CD14-positive monocyte (primary cell): ENCODE measurements at places on chromosomes 5 and 9.

DNA sequence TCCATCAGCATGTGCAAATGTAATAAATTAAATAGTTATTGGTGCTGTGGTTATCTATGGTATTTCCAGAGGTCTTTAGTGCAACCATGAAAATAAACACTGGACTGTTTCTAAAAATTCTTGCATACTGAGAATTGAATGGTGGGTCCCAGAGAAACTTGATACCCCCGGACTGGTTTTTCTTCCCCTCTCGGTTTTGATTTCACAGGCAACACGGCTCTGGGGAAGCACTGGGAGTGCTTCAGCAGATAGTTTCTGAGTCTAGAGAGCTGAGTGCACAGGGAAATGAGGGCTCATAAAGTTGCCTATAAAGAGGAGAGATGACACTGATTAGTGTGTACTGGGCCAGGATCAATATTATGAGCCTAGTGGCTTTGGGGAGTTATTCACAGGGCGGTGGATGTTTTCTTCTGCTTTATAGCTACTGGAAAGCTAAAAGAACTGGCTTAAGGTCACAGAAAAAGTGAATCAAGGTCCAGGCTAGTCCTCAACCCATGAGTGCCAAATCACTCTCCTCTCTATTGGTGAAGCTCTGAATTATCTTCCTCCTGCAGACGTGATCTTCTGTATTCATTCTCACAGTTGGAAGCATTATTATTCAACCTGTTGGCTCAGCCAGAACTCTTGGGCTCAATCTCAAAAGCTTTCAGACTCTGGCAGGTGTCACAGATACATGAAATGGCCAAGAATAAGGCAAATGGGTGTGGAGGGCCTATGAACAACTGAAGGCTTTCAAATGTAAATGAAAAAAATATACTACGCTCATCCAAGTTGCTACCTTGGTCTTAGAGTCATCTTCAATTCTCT lies 170.2 kb upstream of the HMHB1 start:
- DNase-seq, result no peak

GRCh38 chr5:176317534-176318374 lies 43.8 kb downstream of the KIAA1191 start:
- DNase-seq, result no peak

DNA sequence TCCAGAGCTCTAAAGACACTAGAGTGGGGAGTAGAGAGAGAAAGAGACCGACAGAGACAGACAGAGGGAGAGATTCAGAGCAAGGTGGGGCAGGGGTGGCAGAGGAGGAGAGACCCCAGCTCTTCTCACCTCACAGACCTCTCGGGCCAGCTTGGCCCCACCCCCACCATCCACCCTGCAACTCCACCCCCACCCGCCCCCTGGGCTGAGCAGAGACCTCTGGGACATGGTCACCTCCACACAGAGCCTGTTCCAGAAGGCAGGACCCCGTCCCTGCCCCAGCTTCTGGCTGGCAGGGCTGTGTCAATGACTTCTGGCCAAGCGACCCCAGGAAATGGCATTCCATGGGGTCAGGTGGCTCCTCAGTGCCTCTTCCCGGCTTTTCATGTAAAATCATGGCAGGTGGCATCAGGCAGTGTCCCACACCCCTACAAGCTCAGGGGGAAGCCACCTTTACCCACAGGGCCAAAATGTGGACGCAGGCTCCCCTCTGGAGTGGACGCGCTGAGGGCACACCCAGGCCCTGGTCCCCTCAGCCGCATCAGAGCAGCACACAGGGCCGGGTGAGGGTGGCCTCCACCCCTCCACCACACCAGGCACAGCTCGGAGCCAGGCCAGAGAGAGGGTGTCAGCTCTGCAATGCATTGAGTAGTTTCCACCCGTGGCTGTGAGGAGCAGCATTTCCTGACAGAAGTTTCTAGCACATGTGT lies 131.2 kb upstream of the LPCAT1 start:
- DNase-seq, result no peak

GRCh38 chr9:16743375-16743774 lies 127.1 kb downstream of the BNC2 start:
- DNase-seq, result no peak

GRCh38 chr9:94563548-94563947 lies 8.7 kb downstream of the PCAT7 start:
- DNase-seq, result no peak

DNA sequence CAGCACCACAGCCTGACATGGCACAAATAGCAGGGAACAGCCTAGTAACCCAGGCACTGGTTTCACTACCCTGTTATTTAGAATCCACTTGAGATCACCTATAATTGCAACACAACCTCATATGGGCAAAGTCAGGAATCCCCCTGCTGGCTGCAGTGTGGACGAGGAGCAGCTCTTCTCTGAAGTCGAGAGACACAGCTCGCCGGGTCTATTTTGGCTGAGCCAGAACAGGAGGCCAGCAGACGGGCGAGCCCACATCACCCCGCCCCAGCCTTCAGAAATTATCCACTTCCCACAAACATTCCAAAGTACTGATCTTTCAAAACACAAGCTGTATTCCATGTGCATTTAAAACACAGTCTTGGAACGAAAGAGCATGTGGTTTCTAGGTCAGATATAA lies 179.0 kb downstream of the ROR2 start:
- DNase-seq, result no peak

- no peak for DNase-seq
Measured at GRCh38 chr5:65481171-65481581, 544 bp downstream of the ADAMTS6 start.

DNA sequence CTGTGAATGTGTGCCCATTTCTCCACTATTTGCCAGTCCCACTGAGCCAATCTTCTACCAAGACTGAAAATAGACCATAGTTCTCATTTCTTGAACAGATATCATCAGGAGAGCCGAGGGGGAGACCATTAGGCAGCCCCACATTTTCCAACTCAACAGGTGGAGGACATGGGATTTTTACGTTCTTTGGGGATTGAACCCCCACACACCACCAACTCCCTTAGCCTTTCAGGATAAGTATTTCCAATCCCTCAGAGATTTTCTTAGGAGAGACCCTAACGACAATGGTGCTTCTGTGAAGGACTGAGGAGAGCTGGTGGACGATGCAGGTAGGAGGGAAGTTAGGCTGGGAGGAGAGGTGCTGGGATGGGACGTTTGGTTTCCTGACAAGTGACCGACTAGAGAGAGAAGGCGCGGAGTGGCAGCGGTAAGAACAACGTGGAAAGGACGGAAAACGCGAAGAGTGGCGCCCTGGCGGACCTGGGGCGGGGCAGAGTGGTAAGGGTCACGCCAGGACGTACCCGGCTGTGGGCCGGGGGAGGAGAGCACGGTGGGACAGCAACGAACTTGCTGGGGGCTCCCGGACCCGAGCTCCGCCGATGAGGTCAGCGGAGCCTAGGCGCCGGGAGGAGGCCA lies 681 bp upstream of the CHSY3 start:
- DNase-seq, result no peak

DNA sequence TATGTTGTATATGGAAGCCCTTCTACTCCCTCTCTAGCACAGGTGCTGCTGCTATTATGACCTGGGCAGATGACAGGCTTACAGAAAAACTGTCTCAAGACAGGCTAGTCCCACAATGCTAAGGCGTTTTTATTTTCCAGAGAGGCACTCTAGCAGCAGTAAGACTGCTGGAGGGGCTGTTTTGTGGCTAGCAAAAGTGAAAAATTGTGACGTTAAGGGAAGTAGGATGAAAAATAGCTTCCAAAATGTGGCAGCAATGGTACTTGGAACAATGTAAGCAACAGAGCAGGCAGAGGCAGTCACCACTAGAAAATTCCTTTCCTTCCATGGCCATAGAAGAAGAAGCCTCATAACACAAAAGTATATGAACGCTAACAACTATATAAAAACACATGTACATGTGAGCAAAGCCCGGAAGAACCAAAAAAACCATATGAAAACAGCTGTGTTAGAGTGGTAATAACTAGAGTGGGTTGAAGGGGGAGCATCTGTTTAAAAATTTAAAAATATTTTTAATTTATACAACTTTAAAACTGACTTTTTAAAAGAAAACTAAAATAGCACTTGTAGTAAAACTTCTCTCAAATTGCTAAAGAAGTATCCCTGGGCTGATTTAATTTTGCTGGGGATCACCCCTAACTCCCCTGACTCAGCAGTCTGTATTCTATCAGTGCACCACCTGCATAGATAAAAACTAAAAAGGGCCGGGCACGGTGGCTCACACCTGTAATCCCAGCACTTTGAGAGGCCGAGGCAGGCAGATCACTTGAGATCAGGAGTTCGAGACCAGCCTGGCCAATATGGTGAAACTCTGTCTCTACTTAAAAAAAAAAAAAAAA lies 30.6 kb downstream of the CLINT1 start:
- DNase-seq, result no peak

GRCh38 chr5:138760448-138761110 lies 7.4 kb downstream of the CTNNA1 start:
- no peak for DNase-seq

DNA sequence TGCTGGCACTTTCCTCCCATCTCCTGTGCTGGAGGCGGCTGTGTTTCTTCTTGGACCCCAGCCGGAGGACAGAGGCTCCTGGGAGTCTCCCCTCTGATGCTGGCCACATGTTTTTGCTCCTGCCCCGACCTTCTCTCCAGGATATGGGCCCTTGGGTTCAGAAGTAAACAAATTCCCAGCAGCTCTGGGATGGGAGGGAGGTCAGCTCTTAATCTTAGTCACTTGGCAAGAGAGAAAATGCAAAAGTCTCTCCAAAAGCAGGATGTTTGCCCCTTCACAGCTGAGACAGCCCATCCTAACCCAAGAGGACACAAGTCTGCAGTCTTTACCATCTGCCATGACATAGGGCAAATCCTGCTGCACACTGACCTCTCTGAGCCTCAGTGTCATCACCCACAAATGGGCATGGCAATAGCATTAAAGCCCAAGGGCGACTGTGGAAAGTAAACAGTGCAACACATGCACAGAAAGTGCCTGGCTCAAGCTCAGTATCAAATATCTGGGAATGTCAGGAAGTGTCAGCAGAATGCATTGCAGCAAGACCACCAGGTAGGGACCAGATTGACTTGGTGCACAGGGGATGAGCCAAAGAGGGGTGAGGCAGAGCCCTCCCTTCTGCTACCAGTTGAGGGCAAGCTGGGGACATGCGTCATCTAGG lies 117.0 kb upstream of the CXCL14 start:
- no peak for DNase-seq

GRCh38 chr9:88580961-88581360 lies 46.0 kb downstream of the NXNL2 start:
- DNase-seq, result no peak
